BE2C (cell line): ENCODE measurements at places on chromosomes 7 and 10.

GRCh38 chr10:6228010-6228511 lies 25.3 kb downstream of the PFKFB3 start:
- DNase-seq: no peak

DNA sequence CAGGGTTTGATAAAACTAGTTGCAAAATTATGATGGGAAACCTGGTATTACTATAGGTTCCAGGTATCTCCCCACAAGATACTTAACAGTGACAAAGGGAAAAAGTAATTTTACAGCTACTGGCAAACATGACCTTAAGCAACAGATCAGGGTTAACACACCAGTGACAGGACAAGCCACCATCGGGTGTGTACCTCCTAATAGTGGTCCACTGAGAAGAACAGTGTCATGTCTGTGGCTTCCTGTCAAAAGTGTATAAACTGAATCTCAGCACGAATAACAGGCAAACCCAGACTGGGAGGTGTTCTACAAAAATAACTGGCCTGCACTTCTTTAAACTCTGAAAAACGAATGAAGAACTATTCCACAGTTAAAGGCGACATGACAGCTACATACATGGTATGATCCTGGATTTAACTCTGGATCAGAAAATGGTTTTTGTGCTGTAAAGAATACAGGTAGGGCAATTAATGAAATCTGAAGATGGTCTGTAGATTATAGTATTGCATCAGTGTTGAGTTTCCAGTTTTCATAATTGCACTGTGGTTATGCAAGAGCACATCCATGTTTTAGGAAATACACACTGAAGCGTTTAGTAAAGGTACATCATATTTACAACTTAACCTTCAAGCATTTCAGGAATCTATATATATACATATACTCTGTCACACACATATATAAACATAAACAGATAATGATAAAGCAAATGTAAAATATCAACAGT lies 32.0 kb upstream of the ARMS2 start:
- DNase-seq: no peak

GRCh38 chr10:91411621-91412020 lies 1.5 kb downstream of the HECTD2 start:
- DNase-seq: no peak

DNA sequence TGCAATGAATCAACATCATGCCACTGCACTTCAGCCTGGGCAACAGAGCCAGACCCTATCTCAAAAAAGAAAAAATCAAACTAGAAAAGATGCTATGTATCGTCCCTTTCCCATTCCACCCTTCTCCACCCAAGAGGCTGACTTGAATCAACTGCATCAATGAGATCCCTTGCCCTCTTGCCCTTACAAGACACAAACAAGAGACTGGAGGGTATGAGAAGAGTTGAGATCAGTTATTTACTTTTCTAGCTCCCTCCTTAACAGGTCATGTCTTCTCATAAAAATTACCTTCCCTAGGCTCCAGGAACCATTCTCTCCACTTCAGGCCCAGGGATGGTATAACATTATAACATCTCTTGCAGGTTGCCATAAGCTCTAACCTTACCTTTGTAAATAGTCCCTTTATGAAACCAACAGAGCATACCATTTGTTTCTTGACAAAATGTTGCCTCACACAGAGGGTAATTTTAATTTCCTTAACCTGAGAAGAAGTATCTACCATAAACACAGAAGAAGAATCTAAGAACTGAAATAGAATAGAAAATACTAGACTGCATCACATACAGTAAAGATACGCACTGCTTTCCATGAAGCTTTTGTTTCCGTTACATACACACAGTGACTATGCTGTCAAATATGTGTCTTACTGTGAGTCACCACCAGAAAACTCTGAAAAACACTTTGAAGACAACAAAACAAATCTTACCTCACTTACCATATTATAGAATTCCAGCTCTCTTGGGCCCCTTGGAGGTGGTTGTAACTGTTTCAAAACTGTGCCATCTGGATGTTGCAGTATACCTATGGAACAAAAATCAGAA lies 30.5 kb downstream of the IPMK start:
- DNase-seq: no peak

GRCh38 chr7:132858251-132858650 lies 223.6 kb downstream of the CHCHD3 start:
- DNase-seq: no peak

DNA sequence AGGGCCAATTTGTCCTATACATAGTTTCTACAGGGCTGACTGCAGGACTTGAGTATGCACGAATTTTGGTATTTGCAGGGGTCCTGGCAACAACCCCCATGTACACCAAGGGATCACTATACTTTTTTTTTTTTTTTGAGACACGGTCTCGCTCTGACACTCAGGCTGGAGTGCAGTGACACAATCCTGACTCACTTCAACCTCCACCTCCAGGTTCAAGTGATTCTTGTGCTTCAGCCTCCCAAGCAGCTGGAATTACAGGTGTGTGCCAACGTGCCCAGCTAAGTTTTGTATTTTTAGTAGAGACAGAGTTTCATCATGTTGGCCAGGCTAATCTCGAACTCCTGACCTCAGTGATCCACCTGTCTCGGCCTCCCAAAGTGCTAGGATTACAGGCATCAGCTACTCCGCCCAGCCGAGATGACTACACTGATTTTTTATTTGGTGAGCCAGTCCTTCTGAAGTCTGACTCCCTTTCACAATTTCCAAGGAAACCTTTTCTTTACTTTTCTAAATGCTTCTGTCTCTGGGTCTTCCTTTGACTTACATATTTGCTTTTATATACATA lies 19.8 kb downstream of the CFAP70 start:
- no peak for DNase-seq

DNA sequence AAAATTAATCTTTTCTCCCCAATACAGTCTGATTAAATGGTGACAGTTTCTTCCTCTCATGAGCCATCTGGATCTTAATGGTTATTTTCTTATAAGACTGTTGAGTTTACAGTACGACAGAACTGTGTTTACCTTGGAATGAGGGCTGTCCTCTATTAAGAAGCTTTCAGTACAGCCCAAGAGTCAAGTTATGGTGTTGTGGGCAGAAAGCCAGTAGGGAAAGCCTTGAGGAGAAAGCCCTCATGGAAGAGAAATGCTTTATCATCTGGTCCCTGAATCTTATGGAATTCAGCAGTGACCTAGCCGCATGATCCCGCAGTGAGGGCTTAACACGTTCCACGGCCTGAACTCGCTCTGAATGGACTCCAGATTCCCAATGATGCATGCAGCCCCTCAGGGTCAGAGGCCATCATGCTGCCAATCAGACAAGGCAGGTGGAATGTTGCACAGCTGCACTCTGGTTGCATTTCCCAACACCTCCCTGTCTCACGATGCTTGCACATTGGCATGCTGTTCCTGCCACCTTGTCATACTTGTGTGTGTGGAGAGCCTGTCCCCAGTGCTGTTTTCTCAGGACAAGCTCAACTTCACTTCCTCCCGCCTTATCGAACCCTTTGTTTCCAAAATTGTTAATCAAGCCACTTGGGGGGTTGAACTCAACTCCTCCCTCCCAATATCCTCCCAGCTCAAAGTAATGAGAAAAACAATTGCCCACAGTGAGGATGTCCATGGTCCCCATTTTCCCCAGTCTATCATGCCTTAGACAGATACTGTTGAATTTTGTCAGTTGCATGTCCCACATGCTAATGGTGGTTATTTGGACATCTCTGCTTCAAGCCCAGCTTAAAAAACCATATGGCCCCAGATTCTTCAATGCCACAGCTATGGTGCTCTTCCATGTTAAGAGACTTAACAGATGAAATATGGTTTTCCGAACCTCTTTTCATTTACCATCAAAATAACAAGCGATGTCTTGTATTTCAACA lies 211.1 kb upstream of the TCF7L2 start:
- DNase-seq: no peak

GRCh38 chr7:129828989-129829736 lies 123.6 kb downstream of the UBE2H start:
- no peak for DNase-seq

DNA sequence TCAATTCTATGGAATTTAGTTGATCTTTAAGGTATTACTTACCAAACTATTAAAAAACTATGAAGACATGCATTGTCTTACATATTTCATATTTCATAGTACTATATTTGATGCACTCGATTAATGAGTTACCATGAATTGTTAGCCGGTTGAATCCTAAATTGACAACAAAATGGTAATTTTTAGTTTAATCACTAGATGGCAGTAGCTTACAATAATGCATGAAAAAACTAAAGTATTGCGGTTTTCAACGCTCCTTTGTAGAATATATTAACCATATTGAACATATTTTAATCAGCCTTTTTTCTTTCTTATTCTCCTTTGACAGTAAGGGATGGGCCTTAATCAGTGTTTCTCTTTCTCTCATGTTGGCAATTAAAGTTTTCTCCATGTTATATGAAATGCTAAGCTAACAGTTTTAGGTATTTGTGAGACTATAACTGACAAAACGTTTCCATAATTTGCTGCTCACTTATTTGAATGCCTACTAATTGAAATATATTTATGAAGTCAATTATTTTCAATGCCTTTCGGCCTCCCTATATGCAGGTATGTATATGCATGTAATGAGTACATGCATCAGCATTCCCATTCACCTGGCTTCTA lies 48.5 kb upstream of the ARL4A start:
- DNase-seq: no peak

- peak; percentile 21 for DNase-seq
Measured at GRCh38 chr10:84256510-84257342, 11.9 kb downstream of the RGR start.

GRCh38 chr10:70799124-70799523 lies 13.9 kb upstream of the TBATA start:
- DNase-seq: no peak

DNA sequence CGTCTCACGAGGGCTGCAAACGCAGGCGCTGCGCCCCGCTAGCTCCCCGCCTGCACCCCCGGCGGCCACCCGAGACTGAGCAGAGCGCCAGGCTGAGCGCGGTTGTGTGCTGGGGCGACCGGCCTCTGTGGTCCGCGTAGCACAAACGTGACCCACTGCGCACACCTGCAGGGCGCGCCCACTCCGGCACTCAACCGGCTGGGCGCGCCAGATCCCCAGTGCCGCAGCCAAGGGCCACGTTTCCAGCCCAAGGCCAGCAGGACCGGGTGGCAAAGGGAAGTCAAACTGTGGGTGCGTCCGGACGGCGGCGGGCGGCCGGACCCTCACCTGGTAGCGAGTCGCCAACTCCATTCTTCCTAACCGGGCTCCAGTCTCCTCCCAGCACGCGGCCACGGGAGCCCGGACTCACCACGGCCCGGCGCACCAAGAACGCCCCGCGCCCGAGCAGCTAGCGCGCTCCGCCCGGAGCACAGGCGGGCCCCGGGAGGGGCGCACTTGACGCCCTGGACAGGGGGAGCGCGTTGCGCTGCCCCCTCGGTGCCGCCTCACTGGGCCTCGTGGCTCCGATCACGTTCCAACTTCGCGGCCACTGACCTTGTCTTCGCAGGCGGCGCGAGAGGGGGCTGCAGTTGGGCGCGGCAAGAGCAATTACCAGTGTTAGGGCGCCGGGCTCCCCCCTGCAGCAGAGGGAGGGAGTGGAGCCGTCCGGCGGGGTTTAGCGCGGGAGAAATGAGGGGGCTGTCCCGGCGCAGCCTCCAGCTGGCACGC lies at the start of gene CDCA7L:
Gene CDCA7L, minus strand, starts transcription at position 446 of the 768 bp plus-strand sequence. Its CDS starts 95 bp downstream, at position 351.
- peak; percentile 82 for DNase-seq

DNA sequence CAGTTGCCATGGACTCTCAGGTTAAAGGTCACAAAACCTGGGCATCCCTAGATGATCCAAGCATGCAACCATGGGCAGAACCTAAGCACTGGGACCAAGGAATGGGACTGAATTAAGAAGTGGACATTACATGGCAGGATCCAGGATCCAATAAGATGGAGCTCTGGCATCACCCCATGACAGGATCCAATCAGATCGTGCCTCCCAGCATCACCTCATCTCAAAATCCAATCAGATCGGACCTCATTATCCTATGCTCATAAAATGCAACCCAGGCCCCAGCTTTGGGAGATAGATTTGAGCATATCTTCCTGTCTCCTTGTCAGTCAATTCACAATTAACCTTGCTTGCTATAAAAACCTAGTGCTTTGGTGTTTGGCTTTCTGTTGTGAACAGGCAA lies 616.1 kb downstream of the PARD3 start:
- DNase-seq: no peak

- no peak for DNase-seq
Measured at GRCh38 chr7:132169730-132170129, 406.5 kb downstream of the PLXNA4 start.

- DNase-seq: no peak
Measured at GRCh38 chr7:70703785-70704184, 428.2 kb upstream of the GALNT17 start.

- DNase-seq: no peak
Measured at GRCh38 chr10:21521751-21522533, 3.5 kb downstream of the SKIDA1 start.

- no peak for DNase-seq
Measured at GRCh38 chr10:118311505-118311904, 30.6 kb downstream of the FAM204A start.

GRCh38 chr10:62459072-62459471 lies 84.9 kb downstream of the ZNF365 start:
- DNase-seq: no peak

DNA sequence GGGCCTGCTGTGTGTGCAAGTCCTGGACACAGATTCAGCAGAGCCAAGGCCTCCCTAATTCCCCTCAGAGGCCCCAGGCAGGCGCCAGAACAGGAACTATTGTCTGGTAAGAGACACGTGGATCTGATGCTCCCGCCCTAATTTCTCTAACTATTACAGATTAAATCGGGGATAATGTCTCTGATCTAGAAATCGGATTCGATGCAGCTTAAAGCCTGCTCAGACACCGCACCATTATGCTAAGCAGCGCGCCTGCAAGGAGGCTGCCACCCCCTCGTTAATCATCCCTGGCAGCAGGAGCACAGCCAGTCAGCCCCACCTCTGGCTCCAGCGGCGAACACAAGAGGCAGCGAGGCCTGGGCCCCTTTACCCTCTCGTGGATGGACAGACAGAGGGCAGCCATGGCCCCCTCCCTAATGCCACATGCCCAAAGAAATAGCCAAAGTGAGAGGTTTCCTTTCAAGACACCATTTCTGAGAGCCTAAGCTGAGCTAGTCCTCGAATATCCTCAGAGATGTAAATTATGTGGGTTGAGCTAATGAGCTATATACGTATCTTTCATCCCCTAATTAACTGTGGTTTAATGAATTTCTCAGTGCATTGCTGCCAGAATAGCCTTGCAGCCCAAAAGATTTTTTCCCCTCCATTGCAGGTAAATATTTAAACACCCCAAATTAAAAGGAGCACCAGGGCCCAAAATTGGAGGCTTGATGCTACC lies 122.1 kb downstream of the GRID1 start:
- peak; percentile 79 for DNase-seq
